ENCODE measurements at places on chromosomes 4 and X.

GRCh38 chr4:21248331-21248730, 548.1 kb downstream of the PACRGL start:
- DNase-seq: no peak

DNA sequence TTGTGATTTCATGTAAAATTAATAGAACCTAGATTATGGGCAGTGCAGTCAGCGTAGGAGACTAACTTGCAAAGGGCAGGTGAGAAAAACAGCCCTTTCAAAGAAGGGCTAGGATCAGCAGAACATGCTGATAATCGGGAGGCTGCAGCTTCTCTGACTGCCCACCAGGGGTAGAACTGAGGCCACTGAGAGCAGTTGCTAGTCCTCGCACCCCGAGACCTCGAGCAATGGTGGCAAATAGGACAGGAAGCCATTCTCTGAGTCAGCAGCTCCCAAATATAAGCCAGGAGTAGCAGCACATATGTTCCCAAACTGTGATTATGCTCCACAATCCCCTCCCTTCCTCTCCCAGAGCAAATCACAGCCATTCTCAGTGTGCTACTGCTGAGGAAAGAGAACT, 186.5 kb downstream of the MSL3 start:
- DNase-seq: no peak

- DNase-seq: no peak
Measured at GRCh38 chr4:138185859-138186645, 56.1 kb downstream of the SLC7A11 start.

GRCh38 chrX:78527818-78528217, 131.3 kb downstream of the RTL3 start:
- no peak for DNase-seq

GRCh38 chr4:519885-520682, 21.1 kb downstream of the PIGG start:
- DNase-seq: no peak

- no peak for DNase-seq
Measured at GRCh38 chr4:17771284-17771908, 10.0 kb downstream of the FAM184B start.

GRCh38 chr4:54107951-54108748, 8.2 kb downstream of the GSX2 start:
- DNase-seq: no peak

GRCh38 chr4:32962100-32962499, 2241.9 kb downstream of the PCDH7 start:
- DNase-seq: no peak

DNA sequence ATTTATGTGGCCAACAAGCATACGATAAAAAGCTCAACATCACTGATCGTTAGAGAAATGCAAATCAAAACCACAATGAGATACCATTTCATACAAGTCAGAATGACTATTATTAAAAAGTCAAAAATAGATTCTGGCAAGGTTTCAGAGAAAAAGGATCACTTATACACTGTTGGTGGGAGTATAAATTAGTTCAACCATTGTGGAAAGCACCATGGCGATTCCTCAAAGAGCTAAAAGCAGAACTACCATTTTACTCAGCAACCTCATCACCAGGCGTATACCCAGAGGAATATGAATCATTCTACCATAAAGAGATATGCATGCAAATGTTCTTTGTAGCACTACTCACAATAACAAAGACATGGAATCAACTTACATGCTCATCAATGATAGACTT, 478.7 kb upstream of the GALNTL6 start:
- no peak for DNase-seq

DNA sequence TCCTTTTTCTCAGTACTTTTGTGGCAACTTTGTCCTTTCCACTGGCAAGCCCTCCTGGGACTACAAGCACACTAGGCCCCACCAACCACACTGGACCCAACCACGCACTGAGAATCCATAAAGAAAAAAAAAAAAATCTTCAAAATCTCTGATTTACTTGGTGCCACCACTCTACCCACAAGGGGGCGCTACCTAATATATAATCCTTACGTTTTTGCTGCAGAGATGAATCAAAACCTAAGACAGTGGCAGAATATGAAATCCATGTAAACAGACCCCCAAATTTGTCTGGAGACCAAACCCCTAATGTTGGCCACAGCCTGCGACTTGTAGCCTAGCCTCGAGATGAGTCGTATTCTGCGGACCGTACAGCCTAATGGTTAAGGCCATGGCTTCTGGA, 63.5 kb upstream of the ARHGAP36 start:
- DNase-seq: no peak

- DNase-seq: peak; percentile 46
Measured at GRCh38 chrX:57286507-57287251, at the start of gene FAAH2. Gene FAAH2 (plus strand): TSS chrX:57286706. CDS start chrX:57286826, 120 bp downstream.

GRCh38 chr4:76058302-76058701, 16.2 kb upstream of the ART3 start:
- no peak for DNase-seq

GRCh38 chr4:14221176-14221575, 593.7 kb upstream of the BOD1L1 start:
- no peak for DNase-seq

- no peak for DNase-seq
Measured at GRCh38 chrX:110133735-110134370, 130.9 kb downstream of the TMEM164 start.

- no peak for DNase-seq
Measured at GRCh38 chrX:20522420-20522819, 255.7 kb upstream of the RPS6KA3 start.

DNA sequence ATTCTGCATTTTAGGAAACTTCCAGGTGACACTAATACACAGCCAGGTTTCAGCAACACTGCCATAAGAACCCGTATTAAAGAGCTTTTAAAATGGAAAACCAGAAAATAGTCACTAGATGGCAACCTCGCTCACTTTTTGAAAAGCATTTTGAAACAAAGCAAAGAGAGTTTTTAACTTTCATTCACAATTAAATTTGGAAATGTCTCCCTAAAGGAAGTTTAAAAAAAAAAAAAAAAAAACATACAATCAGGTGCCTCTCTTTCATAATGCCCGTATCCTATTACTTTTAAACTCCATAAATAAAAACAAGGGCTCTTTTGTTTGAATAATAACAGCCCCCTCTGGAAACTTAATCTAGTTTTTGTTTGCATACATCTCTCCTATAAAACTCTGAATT, 20.3 kb downstream of the MEPE start:
- no peak for DNase-seq

GRCh38 chr4:21992330-21992729, 43.8 kb upstream of the KCNIP4 start:
- DNase-seq: no peak

DNA sequence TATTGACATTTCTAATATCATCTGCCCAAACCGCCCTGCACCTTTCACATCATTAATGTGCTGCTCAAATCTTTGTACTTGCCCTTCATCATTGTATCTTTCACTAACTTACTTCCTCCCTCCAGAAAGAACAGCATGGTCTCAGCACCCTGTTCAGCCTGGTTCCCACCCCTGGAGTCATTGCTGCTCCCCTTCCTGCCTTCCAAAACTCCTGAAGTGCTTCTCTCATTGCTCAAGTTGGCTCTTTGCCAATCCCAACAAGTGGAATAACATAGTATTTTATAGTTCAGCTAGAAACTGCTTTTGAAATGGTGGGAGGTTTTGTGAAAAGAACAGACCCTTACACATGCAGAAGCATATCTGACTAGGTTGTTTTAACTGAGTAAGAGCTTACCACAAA, 14.0 kb upstream of the TTC29 start:
- no peak for DNase-seq

DNA sequence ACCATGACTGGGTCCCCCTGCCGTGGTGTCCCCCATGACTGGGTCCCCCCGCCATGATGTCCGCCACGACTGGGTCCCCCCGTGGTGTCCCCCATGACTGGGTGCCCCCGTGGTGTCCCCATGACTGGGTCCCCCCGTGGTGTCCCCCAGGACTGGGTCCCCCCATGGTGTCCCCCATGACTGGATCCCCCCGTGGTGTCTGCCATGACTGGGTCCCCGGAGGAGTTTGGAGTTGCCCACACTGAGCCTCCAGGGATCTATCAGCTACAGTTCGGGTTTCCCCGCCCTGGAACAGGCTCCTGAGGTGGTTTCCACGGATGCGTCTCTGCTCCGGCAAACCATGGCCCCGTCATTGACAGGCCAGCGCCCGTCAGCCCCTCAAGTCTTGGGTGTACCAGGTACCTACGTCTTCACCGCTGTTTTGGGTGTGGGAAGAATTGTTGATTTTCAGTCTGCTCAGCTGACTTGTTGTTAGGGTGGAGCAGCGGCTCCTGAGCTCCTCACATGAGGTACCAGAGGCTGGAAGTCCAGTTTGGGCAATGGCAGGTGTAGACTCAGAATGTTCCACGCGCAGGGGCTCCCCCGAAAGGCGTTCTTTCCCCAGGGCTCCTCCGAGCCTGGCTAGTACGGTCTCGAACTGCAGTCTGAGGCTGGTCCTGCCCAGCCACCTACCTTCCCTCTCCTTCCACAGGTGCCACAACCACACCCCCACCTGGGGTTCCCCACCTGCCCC, 8.3 kb upstream of the PDE6B start:
- DNase-seq: no peak

- no peak for DNase-seq
Measured at GRCh38 chr4:15400981-15401671, 26.7 kb upstream of the C1QTNF7 start.

DNA sequence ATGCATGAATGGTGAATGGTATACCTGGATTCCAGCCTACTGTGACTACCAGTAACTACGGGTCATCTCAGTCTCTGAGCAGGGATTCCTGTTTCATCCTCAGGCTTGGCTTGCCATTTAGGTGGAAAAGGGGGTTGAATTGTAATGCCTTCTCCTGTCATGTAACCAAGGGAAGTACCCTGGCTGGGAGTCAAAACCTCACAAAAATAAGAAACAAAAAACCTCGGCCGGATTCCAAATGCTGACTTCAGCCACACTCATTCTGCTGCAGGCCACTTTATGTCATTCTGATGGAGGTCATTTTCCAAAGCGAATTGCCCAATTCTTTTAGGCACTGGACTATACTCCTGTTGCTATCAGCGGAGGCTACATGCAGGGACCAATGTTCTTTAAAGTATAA, 324.7 kb downstream of the LDB2 start:
- DNase-seq: no peak

- no peak for DNase-seq
Measured at GRCh38 chrX:104854188-104854587, 288.2 kb downstream of the IL1RAPL2 start.

DNA sequence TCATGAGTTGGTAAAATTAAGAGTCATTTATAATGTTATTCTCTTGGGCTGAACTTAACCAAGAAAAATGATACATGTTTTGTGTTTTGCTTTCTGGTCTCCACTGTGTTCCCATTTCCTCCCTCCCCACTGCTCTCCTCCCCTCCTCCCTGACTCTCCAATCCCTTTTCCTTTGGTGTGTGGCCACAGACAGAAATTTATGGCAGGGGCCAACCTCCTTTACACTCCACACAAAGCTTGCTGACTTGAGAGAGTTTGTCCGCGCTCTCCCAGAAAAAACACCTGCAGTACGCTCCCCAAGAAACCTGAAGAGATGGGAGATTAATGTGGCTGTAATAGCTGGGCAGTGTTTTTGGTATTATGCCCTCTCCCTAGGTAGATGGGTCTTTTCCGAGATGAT, 88.9 kb downstream of the ALPK1 start:
- no peak for DNase-seq

- DNase-seq: no peak
Measured at GRCh38 chr4:107693132-107693531, 26.9 kb downstream of the PAPSS1 start.

DNA sequence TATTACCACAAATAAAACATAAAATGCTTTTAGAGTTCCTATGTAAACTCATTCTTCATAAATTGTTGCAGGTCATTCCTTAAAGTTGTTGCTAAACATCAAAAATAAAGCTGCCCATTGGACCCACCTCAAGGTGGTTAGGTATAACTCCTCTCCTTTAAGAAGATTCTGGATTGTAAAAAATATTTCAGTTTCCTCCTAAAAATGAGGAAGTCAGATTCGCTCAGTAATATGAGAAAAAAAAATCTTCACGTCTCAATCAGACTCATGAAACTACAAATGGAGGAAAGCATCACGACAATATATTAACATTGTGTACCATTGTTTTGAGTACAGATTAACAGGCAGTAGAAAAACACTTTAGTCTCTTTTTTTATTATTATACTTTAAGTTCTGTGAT, 105.9 kb downstream of the DDX60 start:
- DNase-seq: no peak

- DNase-seq: no peak
Measured at GRCh38 chr4:78291277-78291676, 234.2 kb downstream of the FRAS1 start.

DNA sequence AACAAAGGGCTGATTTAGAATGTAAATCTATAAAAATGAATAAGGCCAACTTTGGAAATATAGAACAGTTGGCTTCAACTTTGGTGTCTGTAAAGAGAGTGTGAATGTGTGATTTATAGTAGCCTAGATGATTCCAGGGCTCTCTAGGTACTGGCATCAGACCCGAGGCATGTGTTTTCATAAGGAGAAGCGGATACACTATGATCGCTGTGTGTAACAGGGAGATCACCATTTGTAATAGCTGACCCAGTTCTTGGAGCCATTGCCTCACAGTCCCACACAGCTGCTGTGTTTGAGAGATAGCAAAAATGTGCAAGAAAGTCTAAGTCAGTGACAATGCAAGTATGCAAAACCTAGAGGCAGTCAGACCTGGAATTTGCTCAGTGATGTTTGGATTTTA, 135.1 kb downstream of the REPS2 start:
- DNase-seq: no peak

GRCh38 chrX:28981952-28982351, 394.7 kb downstream of the IL1RAPL1 start:
- no peak for DNase-seq

- DNase-seq: no peak
Measured at GRCh38 chr4:16883806-16884205, 14.6 kb downstream of the LDB2 start.

DNA sequence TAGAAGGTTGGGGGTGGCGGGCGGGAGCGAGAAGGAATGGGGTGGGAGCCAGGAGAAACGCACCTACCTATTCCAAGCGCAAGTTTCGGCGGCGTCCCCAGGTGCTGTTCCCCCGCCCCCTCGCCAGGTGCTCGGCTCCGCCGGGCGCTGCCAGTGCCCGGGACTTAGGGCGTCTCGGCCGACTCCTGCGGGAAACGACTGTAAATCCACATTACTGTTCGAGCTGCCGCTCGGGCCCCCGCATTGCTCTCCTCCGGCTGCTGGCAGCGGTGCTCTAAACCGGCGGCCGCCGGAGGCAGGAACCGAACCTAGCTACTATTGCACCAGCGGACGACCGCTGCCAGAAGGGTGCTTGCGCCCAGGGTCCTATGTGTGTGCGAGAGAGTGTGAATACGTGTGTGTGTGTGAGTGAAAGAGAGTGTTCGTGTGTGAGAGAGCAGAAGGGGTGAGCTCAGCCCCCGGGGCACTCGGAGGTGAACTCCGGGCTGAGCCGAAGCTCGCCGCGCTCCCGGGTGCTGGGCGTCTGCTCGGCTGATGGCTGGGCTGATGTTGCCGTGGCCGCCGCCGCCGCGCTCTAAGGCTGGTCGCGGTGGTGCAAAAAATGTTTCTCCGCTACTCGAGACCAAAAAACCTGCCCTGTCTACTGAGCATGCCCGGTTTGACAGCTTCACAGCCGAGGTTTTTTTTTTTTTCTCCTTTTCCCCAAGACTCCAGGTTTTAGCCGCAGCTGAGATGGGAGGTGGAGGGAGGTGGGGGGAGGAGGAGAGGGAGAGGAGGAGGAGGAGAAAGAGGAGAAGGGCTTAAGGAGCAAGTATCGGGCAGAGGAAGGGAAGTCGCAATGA, 115.7 kb upstream of the TEX13C start:
- DNase-seq: no peak

All from activated T-helper 9 cell treated with anti-CD3 and anti-CD28 coated beads, Interleukin-2, amount 50 U/mL, for 16 hours (primary cell).